ENCODE measurements at places on chromosomes 7 and 10.
A peak's percentile ranks its signal among the peaks of the same experiment; 100 is the strongest.

DNA sequence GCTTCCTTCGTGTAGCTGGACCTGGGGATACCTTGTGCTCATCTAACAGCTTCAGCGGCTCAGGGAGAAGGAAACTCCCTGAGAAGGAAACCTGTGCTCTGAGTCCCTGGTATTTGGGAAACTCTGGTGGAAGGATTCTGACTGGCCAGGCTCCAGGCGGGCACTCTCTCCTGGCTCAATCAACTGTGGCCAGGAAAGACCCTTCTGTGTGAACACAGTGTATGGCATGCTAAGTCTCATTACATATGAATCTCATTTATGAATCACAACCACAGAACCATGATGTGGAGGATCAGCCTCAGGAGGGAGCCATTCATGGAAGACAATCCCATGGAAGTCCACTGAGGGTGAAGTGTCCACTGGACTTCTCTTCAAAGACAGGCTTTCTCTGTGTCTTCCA, 20.9 kb downstream of the NPS start:
- no peak for DNase-seq

- DNase-seq, result no peak
These were observed 13.9 kb upstream of the LRMDA start for GRCh38 chr10:75417522-75417927.

GRCh38 chr10:119245272-119245671, 37.9 kb downstream of the GRK5 start:
- DNase-seq, result no peak

DNA sequence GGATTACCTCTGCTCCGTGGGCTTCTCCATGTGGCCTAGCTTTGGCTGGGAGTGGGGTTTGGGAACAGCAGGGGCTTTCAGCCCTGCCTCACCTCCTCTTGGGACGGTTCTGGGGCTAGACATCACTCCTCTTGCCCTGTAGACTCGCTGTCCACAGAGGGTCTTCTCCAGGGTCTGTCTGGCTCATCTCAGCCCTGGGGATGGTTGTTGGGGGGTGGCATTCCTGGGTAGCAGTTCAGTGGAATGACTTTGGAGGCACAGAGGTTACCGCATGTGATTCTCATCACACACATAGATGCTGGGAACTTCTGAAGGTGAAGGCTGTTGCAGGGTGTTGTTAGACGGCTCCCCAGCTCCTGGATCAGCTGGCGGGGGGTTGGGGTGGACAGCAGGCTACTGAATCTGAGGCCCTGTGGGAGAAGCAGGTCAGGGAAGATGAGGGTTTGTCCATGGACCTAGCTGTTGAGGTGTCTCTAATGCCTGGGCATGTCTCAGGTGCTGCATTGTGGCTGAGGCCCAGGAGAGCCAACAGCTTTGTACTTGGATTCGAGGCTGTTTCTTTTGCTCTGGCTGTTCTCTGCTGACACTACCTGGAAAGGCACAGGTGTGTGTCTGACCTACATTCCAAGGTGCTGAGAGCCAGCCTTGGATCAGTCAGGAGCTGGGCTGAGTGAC, 23.8 kb downstream of the RAMP3 start:
- DNase-seq, result no peak

DNA sequence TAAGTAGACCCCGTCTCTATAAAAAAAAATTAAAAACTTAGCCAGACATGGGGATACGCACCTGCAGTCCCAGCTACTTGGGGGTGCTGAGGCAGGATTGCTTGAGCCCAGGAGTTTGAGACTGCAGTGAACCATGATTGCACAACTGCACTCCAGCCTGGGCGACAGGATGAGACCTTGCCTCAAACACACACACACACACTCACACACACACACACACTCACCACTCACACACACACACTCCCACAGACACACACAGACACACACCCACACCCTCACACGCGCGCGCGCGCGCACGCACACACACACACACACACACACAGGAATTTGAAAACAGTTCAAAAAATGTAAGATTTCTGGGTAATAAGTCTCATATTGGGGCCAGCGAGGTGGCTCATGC, 8.7 kb upstream of the GRIFIN start:
- no peak for DNase-seq

GRCh38 chr7:71775648-71776047, 636.5 kb downstream of the CALN1 start:
- DNase-seq, result no peak

- DNase-seq, result no peak
These were observed 197.4 kb upstream of the FOXP2 start for GRCh38 chr7:114217026-114217806.

GRCh38 chr7:50751146-50751545, 31.6 kb downstream of the GRB10 start:
- no peak for DNase-seq

DNA sequence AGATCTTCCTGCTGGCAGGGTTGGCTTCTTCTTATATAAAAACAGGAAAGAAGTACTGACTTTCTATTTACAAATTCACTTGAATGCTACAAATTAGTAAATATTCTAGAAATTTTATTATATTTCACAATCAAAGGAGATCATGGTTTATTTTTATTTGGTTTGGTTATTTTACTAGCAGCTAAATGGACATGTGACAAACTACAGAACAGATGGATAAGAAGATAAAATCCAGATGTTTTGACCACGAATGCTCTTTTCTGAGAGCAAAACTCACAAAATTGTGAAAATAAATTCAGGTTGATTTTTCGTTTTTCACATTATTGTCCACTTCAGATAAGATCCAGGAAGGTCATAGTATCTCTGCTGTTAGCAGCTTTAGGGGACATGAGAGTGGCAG, 55.4 kb downstream of the CACNA2D1 start:
- no peak for DNase-seq

DNA sequence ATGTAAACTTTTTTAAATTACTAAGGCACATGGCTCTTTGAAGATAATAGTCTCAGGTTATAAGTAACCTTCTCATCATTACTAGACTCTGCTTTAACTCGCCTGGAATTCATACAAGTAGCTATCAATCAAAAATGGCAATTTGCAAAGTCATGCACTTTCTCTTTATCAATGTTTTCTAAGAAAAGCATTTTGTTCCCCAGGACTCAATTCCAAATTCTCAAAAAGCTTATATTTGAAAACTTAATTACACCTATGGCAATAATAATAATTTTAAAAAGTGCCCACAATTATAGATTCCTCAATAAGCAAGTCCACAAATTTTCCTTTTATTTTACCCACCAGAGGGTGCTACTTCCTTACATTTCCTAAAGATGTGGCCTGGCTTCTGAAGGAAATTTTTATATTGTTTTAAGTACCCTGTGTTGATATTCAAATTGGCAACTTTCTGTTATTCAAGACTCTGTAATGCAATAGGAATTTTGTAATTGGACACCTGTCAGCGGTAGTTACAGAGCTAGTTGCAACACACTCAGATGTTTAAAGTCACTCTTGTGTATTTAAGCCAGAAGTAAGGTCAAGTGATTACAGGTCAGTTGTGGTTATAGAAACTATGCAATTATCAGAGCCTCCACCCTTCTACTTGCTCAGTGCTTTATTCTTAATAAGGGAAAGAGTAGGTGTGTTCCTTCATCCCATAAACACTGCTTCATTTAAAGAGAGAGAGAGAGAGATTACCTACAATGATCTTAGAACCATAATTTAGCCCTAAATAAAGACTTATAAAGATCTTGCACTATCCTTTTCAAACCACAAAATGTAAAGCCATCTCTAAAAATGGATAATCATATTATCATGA, 47.1 kb upstream of the HYAL4 start:
- DNase-seq, result no peak

DNA sequence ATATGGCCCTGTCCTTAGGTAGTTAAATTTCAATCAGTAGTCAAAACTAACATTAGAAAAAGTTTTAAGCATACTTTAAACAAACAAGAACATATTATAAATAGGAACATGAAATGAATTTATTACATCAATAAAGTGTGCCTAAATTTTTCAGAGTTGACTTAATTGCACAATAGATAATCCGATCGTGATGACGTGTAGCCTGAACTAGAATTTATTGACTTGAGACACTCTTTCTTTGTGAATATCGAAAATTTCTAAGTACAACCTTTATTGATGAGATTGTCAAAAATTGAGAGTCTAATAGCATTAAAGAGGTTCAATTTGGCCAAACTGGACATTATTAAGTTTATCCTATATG, 56.0 kb downstream of the CALD1 start:
- DNase-seq, result no peak

- no peak for DNase-seq
These were observed 870.5 kb downstream of the LRMDA start for GRCh38 chr10:76301950-76302349.

- DNase-seq, result no peak
These were observed 18.3 kb upstream of the ITGB1 start for GRCh38 chr10:32976338-32976737.

GRCh38 chr10:89734616-89735015, 33.2 kb downstream of the KIF20B start:
- DNase-seq, result no peak

DNA sequence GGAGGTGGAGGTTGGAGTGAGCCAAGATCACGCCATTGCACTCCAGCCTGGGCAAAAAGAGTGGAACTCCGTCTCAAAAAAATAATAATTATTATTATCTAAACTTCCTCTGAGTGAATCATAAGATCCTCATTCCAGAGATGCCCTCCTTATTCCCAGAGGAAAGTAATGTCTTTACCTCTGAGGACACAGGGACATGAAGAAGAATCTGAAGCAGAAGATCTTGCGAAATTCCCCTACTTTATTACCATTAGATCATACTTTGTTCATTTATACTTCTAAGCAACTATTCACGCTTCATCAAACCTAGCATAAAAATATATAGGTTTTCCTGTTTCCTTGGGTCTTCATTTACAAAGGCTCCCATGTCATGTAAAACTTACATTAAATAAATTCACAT, 143.1 kb downstream of the ETV1 start:
- no peak for DNase-seq

- DNase-seq, result no peak
These were observed 30.8 kb upstream of the NKX6-2 start for GRCh38 chr10:132816718-132817117.

DNA sequence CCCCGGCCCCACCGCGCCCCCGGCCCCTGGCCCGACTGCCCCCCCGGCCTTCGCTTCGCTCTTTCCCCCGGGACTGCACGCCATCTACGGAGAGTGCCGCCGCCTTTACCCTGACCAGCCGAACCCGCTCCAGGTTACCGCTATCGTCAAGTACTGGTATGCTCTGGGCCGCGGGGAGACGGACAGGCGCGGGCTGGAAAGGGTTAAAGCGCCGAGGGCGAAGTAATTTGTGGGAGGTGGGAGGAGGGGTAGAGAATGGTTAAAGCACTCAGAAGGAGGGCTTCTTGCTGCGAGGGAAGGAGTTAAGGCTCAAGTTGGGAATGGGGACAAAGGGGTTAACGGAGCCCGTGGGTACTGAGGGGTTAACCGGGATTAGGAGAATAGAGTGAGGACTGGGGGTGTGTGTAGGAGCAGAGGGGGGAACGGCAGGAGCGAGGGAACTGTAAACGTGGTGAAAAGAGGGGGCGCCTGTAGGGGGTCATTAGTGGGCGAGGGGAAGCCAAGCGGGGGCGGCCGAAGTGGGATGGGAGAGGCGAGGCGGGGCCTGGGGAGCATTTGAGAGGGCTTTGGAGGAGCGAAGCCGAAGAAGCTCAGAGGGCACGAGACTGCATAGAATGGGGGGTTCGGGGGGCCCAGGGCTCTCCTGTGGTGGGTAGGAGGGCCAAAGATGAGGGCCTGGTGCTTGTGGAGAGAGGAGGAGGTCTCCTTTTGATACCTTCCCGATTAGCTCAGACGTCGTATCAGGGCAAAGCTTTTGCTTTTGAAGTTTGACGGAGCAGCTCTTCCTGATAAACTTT, 605 bp downstream of the SUFU start:
- peak; percentile 9 for DNase-seq

GRCh38 chr7:41268878-41269277, 434.0 kb downstream of the INHBA start:
- no peak for DNase-seq

DNA sequence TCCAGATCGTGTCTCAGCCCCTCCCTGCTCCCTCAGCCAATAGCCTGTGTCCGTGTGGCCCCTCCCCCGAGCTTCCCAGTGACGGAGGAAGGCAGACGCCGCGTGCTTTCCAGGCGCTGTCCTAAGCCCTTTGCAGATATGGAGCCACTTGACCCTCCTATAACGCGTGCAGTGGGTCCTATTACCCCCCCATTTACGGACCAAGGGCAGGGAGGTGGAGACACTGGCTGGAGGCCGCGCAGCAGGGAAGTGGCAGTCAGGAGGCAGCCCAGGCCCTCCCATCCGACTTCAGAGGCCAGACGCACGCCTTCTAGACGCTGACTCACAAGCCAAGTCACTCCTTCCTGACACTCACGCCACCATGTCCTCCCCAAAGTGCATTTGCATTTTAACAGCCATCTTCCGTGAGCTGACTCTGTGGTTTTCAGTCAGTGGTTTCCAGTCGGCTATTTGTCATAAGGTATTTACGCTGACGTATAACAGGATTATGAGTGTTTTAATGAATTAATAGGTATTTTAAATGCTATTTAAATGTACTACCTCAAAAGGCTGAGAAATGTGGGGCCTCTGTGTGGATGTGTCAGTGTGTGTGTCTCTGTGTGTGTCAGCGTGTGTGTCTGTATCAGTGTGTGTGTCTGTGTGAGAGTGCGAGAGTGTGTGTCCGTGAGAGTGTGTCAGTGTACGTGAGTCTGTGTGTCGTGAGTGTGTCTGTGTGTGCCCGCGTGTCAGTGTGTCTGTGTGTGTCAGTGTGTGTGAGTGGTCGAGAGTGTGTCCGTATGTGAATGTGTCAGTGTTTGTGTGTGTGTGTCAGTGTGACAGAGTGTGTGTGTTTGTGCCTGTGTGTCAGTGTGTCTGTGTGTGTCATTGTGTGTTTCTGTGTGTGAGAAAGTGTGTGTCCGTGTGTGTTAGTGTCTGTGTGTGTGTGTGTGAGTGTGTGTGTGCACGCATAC, 92.0 kb upstream of the INSIG1 start:
- peak; percentile 83 for DNase-seq

DNA sequence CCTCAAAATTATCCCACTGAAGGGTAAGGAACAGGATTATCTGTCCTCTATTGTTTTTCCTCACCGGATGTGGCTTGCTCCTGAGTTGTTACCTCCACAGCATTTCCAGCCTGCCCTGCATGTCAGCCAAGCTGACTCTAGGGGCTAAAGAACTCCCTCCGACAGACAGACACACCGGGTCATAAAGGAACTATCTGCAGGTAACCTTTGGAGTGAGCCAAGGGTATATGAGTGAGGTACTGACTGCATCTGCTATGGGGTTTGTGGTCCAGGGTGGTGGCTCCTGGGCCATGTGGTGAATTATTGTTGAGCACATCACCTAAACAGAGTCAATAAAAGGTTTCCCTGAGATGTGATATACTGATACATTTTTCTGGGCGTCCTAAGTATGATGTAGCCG, 6.9 kb upstream of the KAZALD1 start:
- DNase-seq, result no peak

GRCh38 chr10:117768333-117769042, 225.9 kb downstream of the EMX2 start:
- DNase-seq, result no peak

DNA sequence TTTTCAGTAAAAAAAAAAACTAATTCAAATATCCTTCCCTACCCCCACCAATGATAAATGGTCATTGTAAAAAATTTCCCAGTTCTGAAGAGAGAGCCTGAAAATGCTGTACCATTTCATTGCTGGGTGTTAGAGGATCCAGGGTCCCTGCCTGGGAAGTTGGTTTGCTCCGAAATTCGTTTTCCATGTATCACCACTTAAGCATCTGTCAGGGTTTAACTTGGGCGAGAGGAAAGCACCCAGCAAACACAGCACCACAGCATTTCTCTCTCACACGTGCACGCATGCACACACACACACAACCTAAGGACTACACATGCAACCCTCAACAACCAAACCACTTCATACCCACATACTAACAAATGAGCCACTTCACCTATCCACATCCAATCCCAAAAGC, 42.1 kb upstream of the EMX2 start:
- DNase-seq, result no peak
